ENCODE measurements at places on chromosomes 16 and 17. TPM values are rescaled to one million over a fixed set of nuclear protein-coding genes. Genes with fewer than 3 reads are reported as not detected.
A peak's percentile ranks its signal among the peaks of the same experiment; 100 is the strongest.

- no peak for DNase-seq
These were observed 10.0 kb downstream of the PITPNC1 start for GRCh38 chr17:67386965-67387551.

GRCh38 chr16:66927918-66928649 is 2.7 kb upstream of the RRAD start:
- no peak for DNase-seq

- DNase-seq, result no peak
These were observed 55.9 kb downstream of the ANKRD11 start for GRCh38 chr16:89434490-89434889.

DNA sequence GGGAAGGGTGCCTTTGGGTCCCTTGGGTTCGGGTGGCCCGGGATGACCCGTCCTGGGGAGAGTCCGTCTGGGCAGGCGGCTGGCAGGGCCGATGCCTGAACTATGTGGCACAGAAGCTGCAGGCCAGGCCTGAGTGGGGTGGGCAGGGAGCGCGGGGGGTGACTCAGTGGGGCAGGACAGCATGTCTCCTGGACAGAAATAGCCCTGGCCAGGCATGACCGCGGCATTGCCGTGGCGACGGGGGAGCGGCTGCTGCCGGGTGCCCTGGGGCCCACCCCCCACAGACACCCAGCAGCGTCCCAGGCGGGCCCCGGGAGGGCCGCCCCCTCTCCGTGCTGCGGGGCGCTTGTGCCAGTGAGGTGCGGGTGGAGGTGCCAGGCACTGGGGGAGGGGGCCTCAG is 1.8 kb upstream of the C1QTNF8 start:
- no peak for DNase-seq

GRCh38 chr16:89600956-89601355 is 12.5 kb upstream of the DPEP1 start:
- DNase-seq, result no peak

DNA sequence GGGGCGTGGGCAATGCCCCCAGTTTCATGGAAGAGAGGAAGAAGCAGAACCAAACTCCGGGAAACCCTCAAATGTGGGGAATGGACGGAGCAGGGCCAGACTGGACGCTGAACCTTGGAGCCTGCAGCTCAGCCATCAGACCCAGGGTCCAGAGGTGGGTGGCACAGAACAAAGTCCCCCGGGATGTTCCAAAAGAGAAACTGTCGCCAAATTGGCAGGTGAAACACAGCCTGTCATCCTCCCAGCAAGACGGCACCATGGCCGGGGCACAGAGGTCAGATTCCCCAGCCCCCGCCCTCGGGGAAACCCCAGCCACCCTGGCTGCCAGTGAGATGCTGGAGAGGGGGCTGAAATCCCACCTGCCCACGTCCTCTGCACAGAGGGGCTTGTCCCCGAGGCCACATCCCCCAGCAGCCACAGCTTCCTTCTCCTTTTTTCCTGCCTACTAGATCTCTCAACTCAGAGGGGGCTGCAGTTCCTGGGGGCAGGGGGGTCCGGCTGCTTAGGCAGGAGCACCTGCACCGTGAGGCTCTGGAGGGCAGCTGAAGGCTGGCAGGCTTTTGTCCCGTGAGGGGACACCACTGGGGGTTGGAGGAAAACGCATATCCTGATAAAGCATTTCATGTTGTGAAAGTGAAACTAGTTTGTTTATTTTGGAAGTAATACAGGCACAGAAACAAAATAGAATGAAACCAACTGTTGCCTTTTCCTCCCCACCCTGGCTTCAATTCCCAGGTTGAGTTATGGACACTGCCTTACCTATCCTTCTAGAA is 1.2 kb upstream of the SECTM1 start:
- peak; percentile 86 for DNase-seq

GRCh38 chr16:68468842-68469241 is 20.5 kb upstream of the SMPD3 start:
- no peak for DNase-seq

- no peak for DNase-seq
These were observed 8.6 kb upstream of the TEX19 start for GRCh38 chr17:82350182-82351030.

DNA sequence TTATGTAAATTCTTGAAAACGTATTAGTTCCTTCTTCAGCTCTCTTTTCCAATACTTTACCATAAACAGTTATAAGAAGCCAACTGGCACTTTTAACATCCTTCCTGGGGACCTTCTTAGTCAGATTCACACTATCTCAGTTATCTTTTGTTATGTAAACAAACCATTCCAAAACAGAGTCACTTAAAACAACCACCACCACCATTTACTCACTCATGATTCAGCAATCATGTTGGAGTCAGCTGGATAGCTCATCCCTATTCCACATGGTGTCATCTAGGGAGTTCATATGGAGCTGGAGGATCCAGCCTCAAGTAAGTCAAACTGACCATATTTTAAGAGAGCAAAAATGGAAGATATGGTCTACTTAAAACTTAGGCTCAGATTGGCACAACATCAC is 240.3 kb upstream of the IRX3 start:
- DNase-seq, result no peak

GRCh38 chr16:27699540-27699939 is 149.6 kb downstream of the KATNIP start:
- no peak for DNase-seq

DNA sequence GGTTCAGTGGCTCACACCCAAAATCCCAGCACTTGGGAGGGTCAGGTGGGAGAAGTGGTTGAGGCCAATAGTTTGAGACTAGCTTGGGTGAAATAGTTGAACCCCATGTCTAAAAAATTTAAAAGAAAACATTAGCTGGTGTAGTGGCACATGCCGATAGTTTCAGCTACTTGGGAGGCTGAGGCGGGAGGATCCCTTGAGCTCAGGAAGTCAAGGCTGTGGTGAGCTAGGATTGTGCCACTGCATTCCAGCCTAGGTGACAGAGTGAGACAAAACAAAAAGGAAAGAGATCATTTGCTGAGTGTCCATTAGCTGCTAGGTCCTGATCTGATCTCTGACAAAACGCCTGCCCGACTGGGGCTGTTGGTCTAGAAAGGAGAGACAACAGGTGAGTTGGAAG is 14.1 kb upstream of the DBNDD1 start:
- no peak for DNase-seq

DNA sequence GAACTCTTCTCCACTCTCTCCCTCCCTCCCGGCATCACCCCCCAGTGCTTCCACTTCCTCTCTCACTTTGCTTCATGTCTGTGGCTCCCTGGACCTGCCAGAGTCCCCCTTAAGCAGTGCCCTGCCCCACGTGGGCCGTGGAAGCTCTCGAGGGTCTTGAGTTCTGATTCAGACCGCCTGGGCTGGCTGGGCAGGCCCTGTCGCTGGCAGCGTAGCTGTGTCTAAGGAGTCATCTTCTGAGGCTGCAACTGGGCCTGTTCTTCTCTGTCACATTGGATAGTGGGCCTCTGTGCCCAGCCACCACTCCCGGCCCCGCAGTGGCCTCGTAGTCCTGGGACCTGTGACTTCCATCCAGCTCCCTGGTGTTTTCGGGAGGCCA is 30.7 kb downstream of the MNT start:
- no peak for DNase-seq

ASPHD1 gene
- total RNA-seq, result 0.50 TPM

- no peak for DNase-seq
These were observed 56.0 kb downstream of the TNFRSF13B start for GRCh38 chr17:16915752-16916556.

DNA sequence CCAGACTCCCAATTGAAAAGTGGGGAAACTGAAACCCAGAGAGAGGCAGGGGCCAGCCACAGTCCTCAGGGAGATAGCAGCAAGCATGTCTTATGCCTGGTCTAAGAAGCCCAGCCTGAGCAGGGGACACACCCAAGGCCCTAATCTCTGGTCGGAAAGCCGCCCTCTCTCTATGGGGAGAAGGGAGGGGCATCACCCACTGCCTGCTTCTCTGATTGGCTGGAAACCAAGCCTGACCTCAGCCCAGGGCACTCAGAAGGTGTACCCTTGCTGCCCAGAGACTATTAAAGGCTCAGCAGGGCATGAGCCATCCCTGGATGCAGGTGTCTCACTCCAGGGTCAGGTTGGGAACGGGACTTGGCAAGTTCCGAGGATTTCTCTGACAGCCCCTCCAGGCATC is 5.7 kb upstream of the KRT13 start:
- DNase-seq, result no peak

PERCC1 gene
- total RNA-seq, result not detected

GRCh38 chr16:89325861-89326471 is 108.5 kb downstream of the ZNF778 start:
- DNase-seq, result peak; percentile 63

PSME3 gene
- 33.6 TPM for total RNA-seq

CALB2 gene
- not detected for total RNA-seq

CDH3 gene
- not detected for total RNA-seq

NHLRC4 gene
- 0.33 TPM for total RNA-seq

GRCh38 chr16:24116989-24117388 is 139.1 kb upstream of the CACNG3 start:
- DNase-seq, result no peak

HNF1B gene
- 5.2 TPM for total RNA-seq

- no peak for DNase-seq
These were observed 32.0 kb upstream of the MRPS23 start for GRCh38 chr17:57881783-57882351.

KRTAP3-2 gene
- not detected for total RNA-seq

DNA sequence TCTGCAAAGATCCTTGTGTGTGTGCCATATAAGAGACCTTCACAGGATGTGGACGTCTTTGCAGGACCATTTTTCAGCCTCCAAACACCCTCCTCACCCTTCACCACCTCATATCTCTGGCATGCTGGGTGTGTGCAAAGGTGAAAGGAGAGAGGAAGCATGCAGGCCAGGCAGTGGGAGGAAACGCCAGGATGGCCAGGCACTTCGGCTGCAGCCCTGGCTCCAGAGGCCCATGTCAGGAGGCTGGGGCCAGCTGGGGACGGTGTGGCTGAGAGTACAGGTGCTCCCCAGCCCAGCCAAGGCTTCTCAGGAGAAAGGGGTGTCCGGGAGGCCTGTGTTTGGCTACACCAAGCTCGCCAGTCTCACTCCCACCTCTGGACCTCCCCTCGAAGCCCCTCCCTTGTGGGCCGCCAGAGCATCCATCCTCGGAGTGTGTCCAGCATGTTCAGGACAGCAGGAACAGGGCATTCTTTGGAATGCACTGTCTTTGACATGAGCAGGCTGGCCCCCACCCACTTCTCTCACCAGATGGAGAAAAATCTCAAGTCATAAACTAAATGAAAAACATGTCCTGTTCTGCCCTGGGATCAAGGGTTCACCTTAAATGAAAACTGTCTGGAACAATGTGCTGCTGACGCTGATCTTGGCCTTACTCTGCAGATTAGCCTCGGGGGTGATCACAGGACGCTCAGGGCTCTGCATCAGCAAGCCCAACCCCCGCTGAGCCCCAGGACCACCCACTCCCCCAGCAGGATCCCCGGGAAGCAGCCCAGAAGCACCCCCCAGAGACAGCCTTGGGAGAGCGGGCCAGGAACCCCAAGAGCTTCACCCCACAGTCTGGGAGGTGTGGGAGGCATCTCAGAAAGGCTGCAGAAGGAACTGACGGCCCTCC is 15.9 kb downstream of the PEMT start:
- DNase-seq, result no peak

YBX2 gene
- 1.00 TPM for total RNA-seq

GRCh38 chr17:45686250-45686649 is 97.9 kb upstream of the CRHR1 start:
- DNase-seq, result no peak

MSRB1 gene
- 96.0 TPM for total RNA-seq

- DNase-seq, result no peak
These were observed 31.2 kb downstream of the MNT start for GRCh38 chr17:2369551-2370210.

MPG gene
- total RNA-seq, result 76.4 TPM

- peak; percentile 83 for DNase-seq
These were observed 44.4 kb upstream of the MED13 start for GRCh38 chr17:62109378-62109902.

DNA sequence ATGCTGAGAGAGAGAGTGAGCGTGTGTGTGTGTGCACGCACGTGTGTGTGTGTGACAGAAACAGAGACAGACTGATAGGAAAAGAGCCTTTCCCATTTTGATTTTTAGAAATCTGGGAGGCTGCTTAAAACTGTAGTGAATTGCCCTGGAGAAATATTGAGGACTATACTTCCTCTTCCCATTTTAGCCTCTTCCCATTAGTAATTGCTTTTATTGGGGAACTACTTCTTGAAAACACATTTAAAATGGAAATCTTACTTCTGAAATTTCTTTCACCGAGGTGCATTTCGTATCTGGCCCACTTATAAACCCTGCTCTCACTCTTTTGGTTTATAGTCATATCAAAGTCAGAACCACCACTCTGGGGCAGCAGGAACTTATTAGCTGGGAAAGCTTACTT is 47.1 kb downstream of the NUP93 start:
- no peak for DNase-seq

DNA sequence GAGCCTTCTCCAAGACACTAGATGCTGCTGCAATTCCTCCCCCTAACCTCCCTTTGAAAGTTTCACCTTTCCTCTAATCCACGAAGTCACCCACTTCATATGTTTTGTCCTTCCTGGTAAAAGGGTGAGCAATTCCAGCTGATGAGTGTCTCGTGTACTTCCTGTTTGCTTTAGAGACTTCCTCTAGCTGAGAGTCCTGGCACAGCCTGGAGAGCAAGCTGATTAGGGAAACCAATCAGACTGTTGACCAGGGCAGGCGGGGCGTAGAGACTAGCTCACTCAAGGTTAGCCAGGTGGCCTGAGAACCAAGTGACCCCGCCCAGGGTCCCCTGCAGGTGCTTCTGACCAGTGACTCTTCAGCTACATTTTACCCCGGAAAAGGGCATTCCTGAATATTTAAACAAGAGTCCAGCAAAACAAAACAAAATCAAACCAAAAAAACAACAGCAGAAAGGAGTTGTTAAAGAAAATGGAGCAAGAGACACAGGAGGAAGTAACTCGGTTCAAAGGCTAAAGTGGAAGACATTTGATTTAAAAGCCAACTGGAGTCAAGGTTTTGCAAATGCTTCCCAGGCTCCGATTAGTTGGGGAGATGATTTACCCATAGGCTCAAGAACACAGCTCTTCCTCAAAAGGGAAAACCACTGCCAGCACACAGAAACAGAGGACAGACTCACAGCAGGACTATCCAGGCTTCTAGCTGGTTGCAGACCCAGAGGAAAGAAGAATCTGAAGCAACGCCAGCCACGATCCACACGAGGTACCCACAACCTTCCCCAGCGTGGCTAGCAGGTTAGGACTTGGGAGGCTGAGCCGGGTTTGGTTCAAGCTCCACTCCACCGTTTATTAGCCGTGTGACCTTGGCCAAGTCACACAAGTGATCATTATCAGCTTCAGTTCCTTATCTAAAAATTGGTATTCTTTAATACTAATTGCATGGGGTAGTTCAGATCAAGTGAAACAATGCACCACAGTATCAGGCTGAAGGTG is 13.4 kb downstream of the HSPB9 start:
- peak; percentile 92 for DNase-seq

All from right lobe of liver (tissue), 6 donors.